Stimulated activated CD4-positive, alpha-beta T cell treated with anti-CD3 and anti-CD28 coated beads, Interleukin-15, amount 100 ng/mL, for 48 hours (primary cell): ENCODE measurements at places on chromosomes 4 and X.

- DNase-seq = no peak
Measured at GRCh38 chrX:28498658-28499057, 88.6 kb upstream of the IL1RAPL1 start.

- no peak for DNase-seq
Measured at GRCh38 chr4:105978684-105979296, 83.5 kb downstream of the NPNT start.

DNA sequence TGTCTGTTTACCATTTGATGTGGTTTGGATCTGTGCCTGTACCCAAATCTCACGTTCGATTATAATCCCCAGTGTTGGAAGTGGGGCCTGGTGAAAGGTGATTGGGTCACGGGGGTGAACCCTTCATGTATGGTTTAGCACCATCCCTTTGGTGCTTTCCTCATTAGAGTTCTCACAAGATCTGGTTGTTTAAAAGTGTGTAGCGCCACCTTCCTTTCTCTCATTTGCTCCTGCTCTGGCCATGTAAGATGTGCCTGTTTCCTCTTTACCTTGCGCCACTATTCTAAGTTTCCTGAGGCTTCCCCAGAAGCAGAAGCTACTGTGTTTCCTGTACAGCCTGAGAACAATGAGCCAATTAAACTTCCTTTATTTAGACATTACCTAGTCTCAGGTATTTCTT is 610.7 kb upstream of the ADGRL3 start:
- no peak for DNase-seq

GRCh38 chrX:9539605-9540387 is 74.9 kb downstream of the TBL1X start:
- no peak for DNase-seq

DNA sequence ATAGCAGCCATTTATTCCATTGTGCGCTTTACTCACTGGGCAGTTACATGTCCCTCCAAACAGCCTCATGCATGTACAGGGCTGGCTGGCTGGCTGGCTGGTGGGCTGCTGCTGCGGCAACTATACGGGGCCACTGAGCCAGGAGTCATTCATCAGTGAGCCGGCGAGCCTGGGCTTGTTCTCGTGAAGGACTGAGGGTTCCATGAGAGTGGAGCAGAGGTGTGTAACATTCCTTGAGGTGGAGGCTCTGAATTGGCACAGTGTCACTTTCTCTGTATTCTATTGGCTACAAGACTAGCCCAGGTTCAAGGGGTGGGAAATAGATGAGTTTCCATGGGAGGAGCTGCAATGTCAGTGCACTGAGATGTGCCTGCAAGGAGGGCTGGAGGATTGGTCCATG is 89.1 kb downstream of the ARHGAP10 start:
- DNase-seq = no peak

DNA sequence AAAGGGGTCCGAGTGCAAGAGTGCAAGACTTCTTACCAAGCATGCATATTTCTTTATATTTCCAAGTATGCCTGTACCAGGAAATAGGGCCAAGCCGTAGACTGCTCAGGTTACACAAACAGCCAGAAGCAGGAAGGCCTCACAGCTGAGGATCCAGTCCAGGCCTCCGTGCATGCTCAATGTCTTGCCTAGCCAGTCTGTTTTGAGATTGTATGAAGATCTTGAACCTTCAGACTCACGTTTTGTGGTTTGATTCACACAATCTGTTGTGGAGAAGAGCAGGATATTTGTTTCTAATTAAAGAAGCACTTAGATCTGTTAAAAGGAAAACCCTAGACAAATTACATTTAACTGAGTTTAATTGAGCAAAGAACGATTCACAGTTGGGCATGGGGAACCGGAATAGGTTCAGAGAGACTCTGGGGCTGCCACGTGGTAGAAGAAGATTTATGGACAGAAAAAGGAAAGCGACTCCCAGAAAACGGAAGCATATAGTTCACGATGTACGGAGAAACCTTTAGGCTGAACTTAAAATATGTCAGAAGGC is 1.2 kb downstream of the MGST2 start:
- DNase-seq = no peak

- DNase-seq = no peak
Measured at GRCh38 chr4:81685104-81685503, 213.4 kb upstream of the RASGEF1B start.

DNA sequence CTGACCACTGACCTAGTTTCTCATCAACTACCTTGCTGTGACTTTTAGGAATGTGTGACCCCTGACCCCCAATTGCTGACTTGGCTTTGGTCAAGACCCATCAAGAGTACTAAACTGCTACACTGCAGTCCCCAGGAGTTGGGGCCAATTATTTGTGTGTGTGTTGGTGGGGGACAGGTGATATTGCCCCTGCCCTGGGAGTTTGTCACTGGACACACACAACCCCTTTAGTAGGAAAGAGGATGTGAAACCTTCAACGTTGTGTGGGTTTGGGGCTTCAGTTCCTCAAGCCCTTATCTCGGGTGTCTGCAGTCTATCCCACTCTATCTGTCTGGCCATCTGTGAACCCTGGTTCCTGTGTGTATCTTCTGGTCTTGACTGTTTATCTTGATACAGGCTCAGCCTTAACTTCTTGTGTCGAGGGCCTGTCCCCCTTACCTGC is 6.5 kb downstream of the SASH3 start:
- no peak for DNase-seq

DNA sequence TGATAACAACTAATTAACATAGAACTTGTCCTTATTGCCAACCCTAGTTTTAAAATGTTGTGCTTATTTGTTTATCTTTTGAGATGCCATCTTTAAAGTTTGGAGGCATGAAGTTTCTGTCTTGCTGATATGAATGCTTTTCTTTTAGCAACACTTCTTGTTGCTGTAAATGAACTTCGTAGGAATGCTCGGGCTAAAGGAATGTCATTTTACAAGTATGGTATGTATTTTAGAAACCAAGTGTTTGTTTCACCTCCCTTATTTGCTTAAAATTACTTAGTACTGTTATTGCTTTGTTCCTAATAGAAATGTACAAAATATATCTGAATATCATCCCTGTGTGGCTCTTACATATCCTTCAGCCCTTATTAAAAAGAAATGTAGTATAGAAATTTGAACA is 76.1 kb downstream of the SLC30A9 start:
- no peak for DNase-seq

DNA sequence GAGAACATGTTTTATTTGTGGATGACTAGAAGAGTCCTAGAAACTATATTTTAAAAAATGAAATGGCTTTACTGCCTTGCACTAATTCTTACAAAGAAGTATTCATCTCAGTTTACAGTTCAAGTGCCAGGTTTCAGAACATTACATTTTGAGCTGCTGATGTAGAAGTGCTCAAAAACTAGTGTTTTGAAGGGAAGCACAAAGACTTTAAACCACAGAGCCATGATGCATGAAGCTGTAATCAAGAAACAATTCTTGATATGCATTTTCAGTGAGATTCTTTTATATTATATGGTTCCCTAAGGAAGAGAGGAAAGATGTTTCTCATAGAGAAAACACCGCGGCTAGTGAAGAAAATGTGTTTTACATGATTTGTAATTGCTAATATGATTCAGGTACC is 1163.0 kb downstream of the RAPGEF2 start:
- DNase-seq = no peak

- DNase-seq = no peak
Measured at GRCh38 chr4:70892086-70892769, 9.9 kb upstream of the MOB1B start.

- no peak for DNase-seq
Measured at GRCh38 chr4:71400810-71401209, 62.0 kb downstream of the SLC4A4 start.

DNA sequence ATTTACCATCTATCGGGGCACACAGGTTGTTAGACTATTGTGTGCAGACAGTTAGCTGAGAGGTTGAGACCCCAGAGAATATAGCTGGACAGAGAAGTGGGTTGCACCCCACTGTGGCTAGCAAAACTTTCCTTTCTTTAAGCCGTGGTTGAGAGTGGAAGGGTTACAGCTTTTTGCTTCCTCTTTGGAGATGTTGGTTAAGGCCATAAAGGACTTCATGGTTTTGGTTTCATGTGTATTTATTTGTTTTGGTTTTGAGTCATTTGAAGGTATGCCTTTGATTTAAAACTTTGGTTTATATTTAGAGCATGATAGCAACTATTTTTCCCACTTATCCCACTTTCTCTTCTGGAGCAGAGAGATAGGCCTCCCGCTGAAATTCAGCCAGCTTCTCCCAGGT is 274.3 kb upstream of the IL1RAPL1 start:
- DNase-seq = no peak

- DNase-seq = no peak
Measured at GRCh38 chrX:48540028-48540375, 488 bp downstream of the TBC1D25 start.

GRCh38 chr4:170990989-170991589 is 822.1 kb upstream of the GALNTL6 start:
- DNase-seq = no peak

GRCh38 chrX:106973433-106974149 is 26.4 kb downstream of the MORC4 start:
- DNase-seq = no peak

GRCh38 chrX:85136409-85136808 is 107.2 kb downstream of the SATL1 start:
- DNase-seq = no peak

- no peak for DNase-seq
Measured at GRCh38 chr4:165369522-165369921, 9.3 kb upstream of the CPE start.

DNA sequence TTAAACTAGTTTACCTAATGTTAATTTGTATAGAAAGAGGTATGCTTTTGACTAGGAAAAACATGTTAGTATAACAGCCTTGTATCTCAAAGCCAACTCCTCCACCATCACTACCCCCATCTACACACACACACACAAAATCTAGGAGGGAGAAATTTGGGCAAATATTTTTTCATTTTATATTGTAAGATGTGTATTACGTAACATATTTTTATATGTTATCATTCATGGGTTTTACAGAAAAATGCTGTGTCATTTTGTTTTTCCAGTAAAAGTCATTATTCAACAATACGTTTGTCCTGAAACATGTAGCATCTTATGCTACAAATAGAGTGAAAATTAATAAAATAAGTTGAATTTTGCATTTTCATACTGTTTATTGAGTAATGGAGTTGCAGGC is 3.0 kb downstream of the SULT1B1 start:
- no peak for DNase-seq

DNA sequence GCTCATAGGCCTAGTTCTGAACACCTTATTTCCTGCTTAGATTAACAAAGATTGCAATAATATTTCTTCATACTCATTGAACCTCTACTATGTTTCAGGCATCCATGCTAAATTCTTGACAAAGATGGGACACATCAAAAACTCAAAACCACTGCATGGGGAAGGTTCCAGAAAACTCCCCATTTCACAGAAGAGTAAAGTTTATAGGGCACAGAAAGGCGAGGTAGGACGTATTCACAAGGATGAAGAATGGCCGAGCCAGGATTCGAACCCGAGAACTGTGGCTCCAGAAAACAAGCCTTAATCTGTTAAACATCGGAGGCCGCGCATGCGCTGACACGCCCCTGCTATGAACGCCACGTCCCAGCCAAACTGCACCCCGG is 688 bp downstream of the UXT start:
- no peak for DNase-seq

- no peak for DNase-seq
Measured at GRCh38 chr4:8219236-8219635, 20.1 kb downstream of the SH3TC1 start.

GRCh38 chr4:10582059-10582686 is 102.4 kb downstream of the CLNK start:
- no peak for DNase-seq

GRCh38 chr4:72338060-72338459 is 231.0 kb downstream of the ADAMTS3 start:
- DNase-seq = no peak

- no peak for DNase-seq
Measured at GRCh38 chr4:118281611-118282442, 71.0 kb downstream of the PRSS12 start.

DNA sequence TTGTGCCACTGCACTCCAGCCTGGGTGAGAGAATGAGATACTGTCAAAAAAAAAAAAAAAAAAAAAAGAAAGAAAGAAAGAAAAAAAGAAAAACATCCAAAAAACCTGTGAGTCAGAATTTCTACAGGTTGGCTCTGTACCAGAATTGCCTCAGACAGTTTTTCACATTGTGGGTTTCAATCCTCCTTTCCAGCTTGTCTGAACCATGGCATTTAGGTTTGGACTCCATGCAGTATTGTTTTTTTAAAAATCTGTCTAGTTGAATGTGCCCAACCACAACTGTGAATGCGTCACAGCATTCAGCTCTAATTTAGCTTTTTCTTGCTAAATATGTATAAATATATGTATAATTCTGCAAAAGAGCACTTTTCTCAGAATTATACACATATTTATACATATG is 31.4 kb upstream of the ARSH start:
- no peak for DNase-seq

- DNase-seq = no peak
Measured at GRCh38 chrX:106987488-106987887, 12.5 kb downstream of the MORC4 start.

DNA sequence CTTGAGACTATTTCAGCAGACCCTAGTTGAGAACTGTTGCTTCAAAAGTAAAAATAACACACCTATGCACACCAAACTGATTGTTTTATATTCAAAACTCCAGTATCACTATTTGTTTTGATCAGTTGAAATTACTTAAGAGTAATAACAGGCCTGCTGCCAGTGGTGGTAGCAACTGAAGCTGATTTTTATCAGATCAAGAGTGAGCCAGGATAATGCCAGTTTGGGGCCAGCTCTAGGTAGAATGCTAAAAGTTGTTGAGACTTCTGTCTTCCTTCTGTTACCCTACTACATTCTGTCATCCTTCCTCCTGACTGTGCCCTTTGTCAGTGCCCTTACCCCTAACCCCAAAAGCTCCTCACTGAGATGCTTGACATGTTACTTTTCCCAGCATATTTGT is 228.7 kb upstream of the SPRY1 start:
- no peak for DNase-seq

DNA sequence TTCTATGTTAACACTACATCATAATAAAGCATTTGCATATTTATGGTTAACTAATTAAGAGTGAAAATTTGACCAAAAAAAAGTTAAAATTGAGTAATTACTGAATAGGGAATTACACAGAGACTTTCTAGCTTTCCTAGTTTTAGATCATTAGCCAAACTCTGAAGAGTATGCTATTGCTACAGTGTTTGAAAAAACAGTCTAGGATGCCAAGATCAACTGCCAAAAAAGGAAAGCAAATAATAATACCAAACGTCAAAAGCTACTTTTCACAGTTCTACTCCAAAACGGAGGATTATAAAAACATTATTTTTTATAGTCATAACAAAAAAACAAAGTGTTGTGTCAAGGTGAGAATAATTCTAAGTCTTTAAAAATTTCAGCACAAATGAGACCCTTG is 359.8 kb upstream of the CTSO start:
- no peak for DNase-seq

DNA sequence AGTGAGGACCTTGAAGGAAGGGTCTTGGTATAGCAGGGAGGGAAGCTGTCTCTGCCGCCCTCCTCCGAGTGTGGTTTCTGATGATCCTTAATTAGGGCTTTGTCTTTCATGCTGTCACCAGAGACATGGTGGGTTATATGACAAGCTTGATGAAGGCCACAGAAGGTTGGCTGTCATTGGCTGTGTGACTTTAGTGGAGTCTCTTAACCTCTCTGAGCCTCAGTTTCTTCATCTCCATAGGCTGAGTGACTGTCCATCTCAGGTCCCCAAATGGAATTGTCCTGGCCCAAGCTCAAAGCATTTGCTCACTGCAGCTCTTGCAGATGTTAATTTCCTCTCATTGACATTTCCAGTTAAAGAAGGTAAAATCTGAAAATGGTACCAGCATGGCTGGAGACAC is 16.6 kb upstream of the UBA6 start:
- no peak for DNase-seq

- DNase-seq = no peak
Measured at GRCh38 chr4:170134821-170135220, 45.1 kb upstream of the AADAT start.

GRCh38 chr4:116942315-116942714 is 143.1 kb downstream of the TRAM1L1 start:
- no peak for DNase-seq
